ENCODE measurements at places on chromosomes 5 and 9. TPM values are rescaled to one million over a fixed set of nuclear protein-coding genes. Genes with fewer than 3 reads are reported as not detected.

The ALDH7A1 gene
- polyA plus RNA-seq, result 66.4 TPM

The GABRA1 gene
- 0.61 TPM for polyA plus RNA-seq

The SLC4A9 gene
- polyA plus RNA-seq, result 0.22 TPM

The COL5A1 gene
- polyA plus RNA-seq, result 79.9 TPM

The CBY3 gene
- polyA plus RNA-seq, result 1.2 TPM

The KCNV2 gene
- polyA plus RNA-seq, result 0.09 TPM

The TSSK1B gene
- polyA plus RNA-seq, result not detected

DNA sequence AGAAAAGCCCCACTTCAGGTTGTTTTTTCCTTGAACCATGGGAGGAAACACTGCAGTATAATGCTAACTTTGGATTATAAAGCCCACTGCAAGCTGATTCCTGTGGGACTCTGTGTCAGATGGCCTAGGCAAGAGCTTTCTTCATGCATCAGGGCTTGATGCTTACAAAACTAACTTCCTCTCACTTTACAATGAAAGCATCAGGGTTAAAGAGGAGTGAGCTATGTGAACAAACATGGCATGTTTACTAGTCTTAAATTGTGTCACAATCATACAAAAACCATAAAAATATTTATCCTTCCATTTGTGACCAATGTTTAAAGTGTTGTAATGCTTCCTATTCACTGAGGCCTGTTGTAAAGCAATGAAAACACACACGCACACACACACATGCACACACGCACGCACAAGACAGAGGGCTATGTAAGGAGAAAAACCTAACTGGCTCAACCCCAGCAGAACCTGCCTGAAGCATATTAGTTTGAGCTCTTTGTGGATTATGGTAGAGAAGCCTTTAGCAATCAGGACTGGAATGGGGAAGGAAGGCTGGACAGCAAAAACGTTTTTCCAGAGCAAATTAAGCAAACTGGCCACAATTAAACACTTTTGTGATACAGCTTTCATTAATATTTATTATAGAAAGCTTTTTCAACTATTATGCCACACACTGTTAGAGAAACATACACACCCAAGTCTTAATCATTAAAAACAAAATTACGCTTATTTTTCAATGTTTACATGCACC, 122.2 kb downstream of the AUH start:
- no peaks in the 10 kb centered on the region for H3K4me1 ChIP-seq
- H3K36me3 ChIP-seq, result no peaks in the 10 kb centered on the region
- DNase-seq, result no peak
- H3K27ac ChIP-seq, result no peak overlapping the region

DNA sequence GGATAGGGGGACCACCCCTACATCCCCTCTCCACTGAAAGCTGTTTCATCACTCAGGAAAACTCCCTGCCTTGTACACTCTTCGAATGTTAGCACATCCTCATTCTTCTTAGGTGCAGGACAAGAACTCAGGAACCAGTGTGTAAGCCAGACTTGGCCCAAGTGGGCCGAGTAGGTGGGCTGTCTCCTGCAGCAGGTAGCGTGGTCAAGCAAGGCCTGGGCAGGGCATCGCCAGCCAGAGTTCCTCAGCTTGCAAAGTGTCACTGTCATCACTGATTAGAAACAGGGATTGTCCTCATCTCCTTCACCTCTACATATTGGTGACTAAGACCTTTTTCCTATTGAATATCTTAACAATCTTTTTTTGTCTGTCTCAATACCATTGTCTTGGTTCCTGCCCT, 22.3 kb downstream of the SMIM15 start:
- no peaks in the 10 kb centered on the region for H3K4me1 ChIP-seq
- H3K36me3 ChIP-seq, result no peaks in the 10 kb centered on the region

- H3K4me1 ChIP-seq, result peaks cover 48% of the 10 kb centered on the region
- peaks cover 5% of the 10 kb centered on the region for H3K36me3 ChIP-seq
- H3K27ac ChIP-seq, result peak overlapping the region; percentile 52
- H3K27me3 ChIP-seq, result no peaks in the 10 kb centered on the region
- no peak overlapping the region for H3K4me3 ChIP-seq
- DNase-seq, result peak; percentile 78
These were observed 101.7 kb upstream of the SARDH start for GRCh38 chr9:133839822-133840329.

DNA sequence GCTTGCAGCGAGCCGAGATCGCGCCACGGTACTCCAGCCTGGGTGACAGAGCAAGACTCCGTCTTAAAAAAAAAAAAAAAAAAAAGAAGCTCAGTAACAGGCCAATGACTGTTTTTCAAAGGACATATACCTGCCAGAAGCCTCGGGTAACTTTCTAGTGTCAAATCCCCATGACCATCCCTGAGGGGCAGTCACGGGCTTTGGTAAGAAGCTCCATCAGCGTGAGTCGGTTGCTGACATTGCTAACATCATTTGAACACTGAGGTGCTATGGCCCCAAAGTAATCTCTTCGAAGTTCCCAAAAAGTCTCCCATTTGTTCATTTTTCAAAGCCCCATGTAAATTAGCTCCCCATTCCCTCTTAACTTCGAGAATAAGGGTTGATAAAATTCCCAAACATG, 11.6 kb downstream of the NAIP start:
- H3K4me3 ChIP-seq, result no peak overlapping the region
- no peaks in the 10 kb centered on the region for H3K4me1 ChIP-seq
- no peaks in the 10 kb centered on the region for H3K36me3 ChIP-seq
- no peaks in the 10 kb centered on the region for H3K27me3 ChIP-seq
- no peak for DNase-seq
- H3K27ac ChIP-seq, result no peak overlapping the region

DNA sequence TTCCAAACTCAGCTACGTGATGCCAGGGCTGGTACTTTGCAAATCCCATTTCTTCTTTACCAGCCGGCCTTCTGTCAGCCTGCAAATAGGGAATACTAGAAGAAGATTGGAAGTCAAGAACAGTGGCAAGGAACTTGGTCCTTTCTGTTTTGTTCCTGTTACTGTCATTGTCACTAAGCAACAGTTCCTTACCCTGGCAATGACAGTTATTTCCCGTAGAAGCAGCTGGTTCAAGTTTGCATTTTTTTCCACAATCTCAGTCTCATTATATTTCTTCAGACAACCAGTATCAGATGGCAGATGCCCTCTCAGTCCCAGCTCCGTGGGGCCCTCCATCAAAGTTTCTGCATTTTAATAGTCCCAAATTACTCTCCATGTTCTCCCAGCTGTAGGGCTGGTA, 9.1 kb upstream of the C1QTNF2 start:
- H3K27me3 ChIP-seq, result peaks cover 2% of the 10 kb centered on the region
- H3K36me3 ChIP-seq, result no peaks in the 10 kb centered on the region
- H3K27ac ChIP-seq, result no peak overlapping the region
- H3K4me3 ChIP-seq, result no peak overlapping the region
- no peak for DNase-seq
- no peaks in the 10 kb centered on the region for H3K4me1 ChIP-seq

DNA sequence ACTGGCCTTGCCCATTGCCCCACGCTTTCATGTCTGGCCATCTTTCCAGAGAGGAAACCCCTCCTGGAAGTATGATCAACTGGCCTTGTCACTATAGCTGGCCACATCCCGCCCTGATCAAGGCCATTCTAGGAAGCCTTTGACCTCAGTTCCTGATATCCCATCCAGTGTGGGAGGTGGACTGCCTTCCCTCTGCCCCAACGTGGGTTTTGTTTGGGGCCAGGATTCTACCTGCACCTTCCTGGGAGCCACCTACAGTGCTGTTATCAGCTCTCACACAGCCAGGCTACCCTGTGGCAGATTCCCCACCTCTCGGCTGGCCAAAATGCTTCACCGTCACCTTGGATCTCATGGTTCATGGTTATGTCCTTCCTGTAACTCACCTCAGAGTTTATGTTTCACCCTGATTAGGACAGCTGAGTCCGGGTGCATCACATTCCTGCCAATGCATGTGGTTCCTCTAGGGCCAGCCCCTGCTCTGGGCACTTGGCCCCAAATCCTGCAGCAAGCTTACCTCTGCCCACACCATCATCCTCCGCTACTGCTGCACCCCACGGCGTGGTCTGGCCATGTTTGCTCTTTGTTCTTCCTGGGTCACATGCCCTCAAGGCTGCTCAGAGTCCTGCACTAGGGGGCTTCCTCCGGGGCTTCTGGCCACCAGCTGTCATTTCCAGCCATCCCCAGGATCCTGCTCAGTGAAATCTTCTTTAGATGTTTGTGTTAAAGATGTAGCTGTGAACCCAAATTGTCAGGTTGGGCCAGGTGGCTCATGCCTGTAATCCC, 24.2 kb upstream of the S1PR3 start:
- no peak overlapping the region for H3K27ac ChIP-seq
- no peaks in the 10 kb centered on the region for H3K27me3 ChIP-seq
- H3K4me1 ChIP-seq, result no peaks in the 10 kb centered on the region
- H3K4me3 ChIP-seq, result no peak overlapping the region
- H3K36me3 ChIP-seq, result no peaks in the 10 kb centered on the region

DNA sequence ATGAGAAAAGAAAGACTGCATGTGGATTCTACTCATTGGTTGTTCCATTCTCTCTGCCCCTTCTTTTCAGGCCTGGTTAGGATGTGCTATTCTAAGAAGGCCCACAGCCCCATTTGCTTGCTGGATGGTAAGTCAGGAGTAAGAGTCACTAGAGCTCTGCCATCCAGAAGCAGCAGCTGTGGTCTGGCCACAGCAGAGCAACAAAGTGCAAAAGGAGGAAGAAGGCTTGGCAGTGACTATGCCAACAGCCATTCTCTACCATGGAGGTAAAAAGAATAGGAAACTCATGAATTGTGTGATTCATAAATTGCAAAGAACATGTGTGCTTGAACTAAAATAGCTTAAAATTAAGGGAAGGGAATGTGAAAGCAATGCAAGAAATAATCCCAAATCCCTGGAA, 20.9 kb downstream of the KLHL3 start:
- peaks cover 3% of the 10 kb centered on the region for H3K36me3 ChIP-seq
- no peaks in the 10 kb centered on the region for H3K4me1 ChIP-seq
- H3K27ac ChIP-seq, result no peak overlapping the region
- no peak overlapping the region for H3K4me3 ChIP-seq

DNA sequence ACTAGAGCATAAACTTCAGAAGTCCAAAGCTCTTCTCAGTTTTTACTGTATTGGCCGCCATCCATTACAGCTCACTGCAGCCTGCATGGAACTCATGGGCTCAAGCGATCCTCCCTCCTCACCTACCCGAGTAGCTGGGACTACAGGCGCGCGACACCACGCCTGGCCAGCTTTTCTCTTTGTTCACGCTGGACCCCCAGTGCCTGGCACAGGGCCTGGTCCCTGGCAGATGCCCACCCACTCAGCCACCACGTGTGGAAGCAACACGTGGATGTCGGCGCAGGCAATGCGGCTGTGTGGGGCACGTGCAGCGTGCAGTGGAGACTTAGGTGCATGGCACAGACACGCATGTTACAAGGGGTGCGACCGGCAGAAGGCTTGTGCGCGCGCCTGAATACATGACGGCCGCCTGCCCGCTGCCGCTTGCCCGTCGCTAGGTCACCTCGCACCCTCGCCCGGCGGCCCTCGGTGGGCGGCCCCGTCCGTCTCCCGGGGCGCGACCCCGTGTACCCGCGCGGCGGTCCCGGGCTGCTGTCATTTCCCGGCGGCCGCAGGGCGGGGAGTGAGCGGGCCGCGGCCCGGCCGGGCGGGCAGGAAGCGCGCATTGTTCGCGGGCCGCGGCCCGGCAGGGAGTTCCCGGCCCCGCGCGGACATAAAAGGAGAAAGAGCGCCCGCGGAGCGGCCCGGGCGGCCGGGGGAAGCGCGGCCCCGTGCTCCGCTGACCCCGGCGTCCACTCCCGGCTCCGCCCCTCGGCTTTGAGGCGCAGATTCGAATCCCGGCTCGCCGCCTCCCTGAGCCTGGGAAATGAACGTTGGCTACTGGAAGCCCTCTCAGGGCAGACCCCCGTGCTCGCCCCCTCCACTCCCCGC, 24.1 kb upstream of the PTGS1 start:
- no peak overlapping the region for H3K27ac ChIP-seq
- H3K4me1 ChIP-seq, result peaks cover 11% of the 10 kb centered on the region
- DNase-seq, result peak; percentile 63
- peaks cover 30% of the 10 kb centered on the region for H3K27me3 ChIP-seq
- peak overlapping the region; percentile 38 for H3K4me3 ChIP-seq
- H3K36me3 ChIP-seq, result no peaks in the 10 kb centered on the region

DNA sequence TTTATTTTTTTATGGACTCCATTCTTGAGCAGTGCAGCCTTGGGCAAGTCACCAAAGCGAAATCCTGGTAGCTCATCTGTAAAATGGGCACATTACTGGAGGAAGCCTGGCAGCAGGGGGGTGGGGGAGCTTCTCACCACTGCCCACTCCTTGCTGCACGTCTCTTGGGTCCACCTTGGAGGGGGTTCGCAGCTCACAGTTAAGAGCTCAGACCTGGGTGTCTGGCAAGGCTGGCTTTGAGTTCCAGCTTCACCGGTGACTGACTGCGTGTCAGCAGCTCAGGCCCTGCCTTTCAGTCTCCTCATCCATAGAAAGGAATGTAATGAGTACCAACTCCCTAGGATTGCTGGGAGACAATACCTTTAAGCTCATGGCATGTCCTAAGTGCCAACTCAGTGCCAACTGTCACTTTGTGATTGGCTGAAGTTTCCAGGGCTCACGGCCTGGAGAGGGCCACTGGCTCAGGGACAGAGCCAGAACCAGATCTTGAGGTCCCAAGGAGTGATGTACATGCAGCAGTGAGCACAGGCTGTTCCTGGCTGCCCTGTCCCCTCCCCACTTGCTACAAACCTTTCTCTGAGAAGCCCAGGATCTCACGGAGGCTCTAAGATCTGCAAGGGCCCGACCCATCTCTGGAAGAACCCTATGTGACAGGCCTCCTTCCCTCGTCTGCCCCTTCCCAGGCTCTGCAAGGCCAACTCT, 72.9 kb downstream of the C9orf50 start:
- H3K36me3 ChIP-seq, result no peaks in the 10 kb centered on the region
- DNase-seq, result no peak
- no peak overlapping the region for H3K27ac ChIP-seq
- peaks cover 4% of the 10 kb centered on the region for H3K4me1 ChIP-seq

DNA sequence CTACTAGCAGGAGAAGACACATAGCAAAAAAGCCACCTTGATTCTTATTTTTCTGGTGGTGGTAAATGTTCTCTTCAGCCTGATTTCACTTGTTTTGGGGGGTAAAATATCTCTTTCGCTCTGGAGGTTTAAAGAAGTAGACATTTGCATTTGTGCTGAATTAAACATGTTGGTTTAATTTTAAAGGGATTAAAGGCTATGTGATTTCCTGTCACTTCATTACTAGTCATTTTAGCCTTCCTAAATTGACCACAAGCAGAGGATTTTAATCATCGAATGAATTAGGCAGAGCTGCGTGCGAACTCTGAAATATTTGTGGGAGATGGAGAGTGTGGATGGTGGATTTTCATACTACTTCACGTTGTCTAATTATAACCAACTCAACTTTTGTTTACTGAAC, 4.8 kb downstream of the RASGRF2 start:
- DNase-seq, result no peak
- H3K27ac ChIP-seq, result no peak overlapping the region
- H3K36me3 ChIP-seq, result no peaks in the 10 kb centered on the region
- no peaks in the 10 kb centered on the region for H3K4me1 ChIP-seq
